ENCODE measurements at places on chromosomes 5 and 9.

DNA sequence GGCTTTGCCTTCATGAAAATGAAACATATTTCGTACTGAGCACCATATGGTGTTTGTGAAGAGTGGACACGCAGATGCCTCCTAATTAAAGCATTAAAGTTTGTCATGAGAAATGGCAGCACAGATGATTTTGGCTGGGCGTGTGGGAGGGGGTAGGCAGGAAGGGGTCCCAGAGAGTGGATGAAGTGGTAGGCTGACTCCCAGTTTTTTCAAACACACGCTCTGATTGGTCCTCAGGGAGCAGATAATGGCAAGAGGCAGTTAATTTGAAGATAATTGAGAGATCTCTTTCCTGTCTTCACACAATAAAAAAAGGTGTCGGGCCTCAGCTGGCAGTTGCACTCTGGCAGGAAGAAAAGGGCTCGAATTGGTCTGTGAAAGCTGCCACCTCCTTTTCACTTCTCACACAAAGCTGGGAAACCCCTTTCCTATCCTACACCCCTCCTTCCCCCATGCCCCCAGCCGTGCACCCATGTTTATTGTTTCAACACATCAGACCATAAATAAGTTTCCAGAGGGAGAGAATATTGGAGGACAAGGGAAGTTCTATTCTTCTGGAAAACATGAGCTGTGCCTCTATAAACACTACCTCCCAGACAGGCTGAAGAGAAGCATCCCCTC lies 429.6 kb downstream of the ARHGEF28 start:
- no peak for DNase-seq

DNA sequence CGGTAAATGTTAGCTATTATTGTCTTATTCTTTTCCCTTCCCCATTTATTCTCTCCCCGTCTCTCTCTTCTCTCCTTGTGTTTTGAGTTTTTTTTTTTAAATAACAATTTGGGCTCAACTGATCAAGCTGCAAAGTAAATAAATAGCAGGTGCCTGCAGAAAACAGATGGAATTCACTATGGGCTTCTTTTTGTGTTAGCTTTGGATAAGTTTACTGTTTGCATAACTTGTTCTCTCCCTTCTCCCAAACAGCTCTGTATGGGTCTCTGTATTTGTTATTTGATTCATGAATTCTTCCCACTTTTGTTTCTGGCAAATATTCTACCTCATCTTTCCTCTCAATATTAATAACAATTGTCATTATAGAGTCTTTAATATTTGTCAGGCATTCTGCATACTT lies 111.8 kb upstream of the ASTN2 start:
- no peak for DNase-seq

- no peak for DNase-seq
Measured at GRCh38 chr5:62199792-62200716, 106.0 kb upstream of the KIF2A start.

- DNase-seq = no peak
Measured at GRCh38 chr5:174998131-174998730, 273.8 kb downstream of the MSX2 start.

GRCh38 chr9:91033797-91034196 lies 232.2 kb downstream of the SYK start:
- no peak for DNase-seq

GRCh38 chr5:172999372-172999973 lies 15.9 kb downstream of the ATP6V0E1 start:
- no peak for DNase-seq

DNA sequence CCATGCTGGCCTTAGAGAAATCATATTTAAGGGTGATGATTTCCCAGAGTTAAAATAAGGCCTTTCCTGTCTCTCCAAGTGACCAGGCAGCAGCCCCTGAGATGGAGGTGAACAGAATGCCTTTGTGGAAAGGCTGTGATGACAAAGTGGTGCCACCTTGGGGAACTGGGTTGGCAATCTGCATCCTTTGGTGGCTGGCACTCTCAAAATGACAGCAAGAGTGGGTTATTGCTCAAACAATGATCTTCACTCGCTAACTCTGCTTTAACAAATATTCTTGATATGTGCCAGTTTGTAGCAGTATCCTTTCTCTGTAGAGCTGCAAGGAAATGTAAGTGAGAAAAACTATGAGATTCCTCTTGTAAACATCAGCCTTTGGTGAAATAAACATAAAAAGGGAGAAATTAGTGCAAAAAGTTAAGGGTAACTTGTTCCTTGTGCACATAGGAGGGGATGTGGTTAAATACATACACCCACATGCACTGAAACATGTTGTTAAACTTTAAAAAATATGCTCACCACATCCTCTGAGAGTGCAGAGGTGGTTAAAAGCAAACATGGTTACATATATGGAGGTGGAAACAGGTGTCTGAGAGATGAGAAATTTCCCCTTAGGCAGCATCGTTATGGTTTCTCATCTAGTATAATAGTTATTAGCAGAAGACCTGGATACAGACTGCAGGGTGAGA lies 373.4 kb upstream of the CTNND2 start:
- no peak for DNase-seq

DNA sequence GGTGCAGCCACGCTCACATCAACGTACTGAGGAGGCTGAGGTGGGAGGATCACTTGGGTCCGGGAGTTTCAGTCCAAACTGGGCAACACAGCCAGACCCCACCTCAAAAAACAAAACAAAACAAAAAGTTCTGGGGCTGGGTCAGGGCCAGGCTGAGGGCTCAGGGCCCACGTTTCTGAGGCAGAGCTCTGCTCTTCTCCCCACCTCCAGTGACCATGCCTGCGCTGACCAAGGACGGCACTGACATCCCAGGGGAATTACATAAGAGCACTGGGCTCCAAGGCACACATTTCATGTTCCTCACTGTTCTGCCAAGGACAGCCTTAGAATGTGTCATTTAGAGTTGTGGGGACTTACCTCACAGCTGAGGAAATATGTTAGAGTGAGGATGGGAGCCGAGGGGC lies 40.4 kb upstream of the TESK1 start:
- DNase-seq = no peak

GRCh38 chr5:23385036-23385435 lies 122.4 kb upstream of the PRDM9 start:
- DNase-seq = no peak

- DNase-seq = peak; percentile 69
Measured at GRCh38 chr5:149228618-149229297, 42.9 kb upstream of the AFAP1L1 start.

DNA sequence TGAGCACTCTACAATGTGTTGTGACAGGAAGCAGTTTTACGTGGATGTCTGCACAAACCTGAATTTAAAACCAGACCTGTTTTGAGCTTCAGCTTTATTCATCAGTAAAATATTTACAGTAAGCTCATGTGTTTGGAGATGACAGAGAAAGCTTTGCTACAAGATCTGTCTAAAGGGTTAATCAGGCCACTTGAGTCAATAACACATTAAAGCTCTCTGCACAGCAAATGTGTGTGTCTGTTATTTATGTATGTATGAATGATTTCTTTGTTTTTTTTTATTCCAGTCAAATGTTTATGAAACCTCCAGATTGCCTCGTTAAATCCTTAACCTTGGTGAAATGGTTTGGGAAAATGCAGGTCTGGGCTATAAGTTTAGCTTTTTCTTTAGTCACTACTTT lies 77.3 kb upstream of the SREK1 start:
- DNase-seq = no peak

Measured in hepatocyte (in vitro differentiated cells).